ENCODE measurements at places on chromosomes 2 and 18.
A peak's percentile ranks its signal among the peaks of the same experiment; 100 is the strongest.

GRCh38 chr2:191295088-191295487, 49.9 kb downstream of the MYO1B start:
- DNase-seq = no peak

- no peak for DNase-seq
Measured at GRCh38 chr2:1823187-1824169, 79.2 kb upstream of the PXDN start.

- DNase-seq = peak; percentile 45
Measured at GRCh38 chr18:79396431-79397246, 909 bp downstream of the NFATC1 start.

GRCh38 chr2:143300536-143300935, 171.3 kb downstream of the ARHGAP15 start:
- DNase-seq = peak; percentile 17

DNA sequence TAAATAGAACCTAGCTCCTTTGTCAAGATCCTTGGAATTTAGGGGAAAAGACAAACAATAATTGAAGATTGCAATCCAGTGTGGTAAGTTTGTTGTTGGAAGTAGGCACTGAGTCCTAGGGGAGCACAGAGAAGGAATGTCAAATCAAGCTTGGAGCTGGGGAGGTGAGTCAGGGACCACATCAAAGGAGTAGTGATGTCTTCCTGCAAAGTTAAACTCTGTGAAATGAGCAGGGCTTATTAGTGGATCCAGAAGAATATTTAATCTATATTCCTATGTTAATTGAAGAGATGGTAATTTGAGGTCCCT, 41.7 kb upstream of the NABP1 start:
- no peak for DNase-seq

GRCh38 chr2:66867063-66867441, 432.1 kb downstream of the MEIS1 start:
- no peak for DNase-seq

DNA sequence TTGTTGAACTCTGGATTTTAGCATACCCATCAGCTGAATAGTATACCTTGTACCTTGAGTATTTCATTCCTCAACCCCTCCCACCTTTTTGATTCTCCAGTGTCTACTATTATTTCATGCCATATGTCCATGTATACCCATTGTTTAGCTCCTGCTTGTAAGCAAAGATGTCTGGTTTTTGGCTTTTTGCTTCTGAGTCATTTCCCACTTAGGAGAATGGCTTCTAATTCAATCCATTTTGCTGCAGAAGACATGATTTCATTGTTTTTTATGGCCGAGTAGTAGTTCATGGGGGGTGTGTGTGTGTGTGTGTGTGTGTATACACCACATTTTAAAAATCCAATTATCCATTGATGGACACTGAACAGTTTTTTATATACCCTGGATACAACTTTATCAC, 24.3 kb upstream of the MOCOS start:
- no peak for DNase-seq

- peak; percentile 35 for DNase-seq
Measured at GRCh38 chr2:235433860-235434259, 60.0 kb upstream of the AGAP1 start.

DNA sequence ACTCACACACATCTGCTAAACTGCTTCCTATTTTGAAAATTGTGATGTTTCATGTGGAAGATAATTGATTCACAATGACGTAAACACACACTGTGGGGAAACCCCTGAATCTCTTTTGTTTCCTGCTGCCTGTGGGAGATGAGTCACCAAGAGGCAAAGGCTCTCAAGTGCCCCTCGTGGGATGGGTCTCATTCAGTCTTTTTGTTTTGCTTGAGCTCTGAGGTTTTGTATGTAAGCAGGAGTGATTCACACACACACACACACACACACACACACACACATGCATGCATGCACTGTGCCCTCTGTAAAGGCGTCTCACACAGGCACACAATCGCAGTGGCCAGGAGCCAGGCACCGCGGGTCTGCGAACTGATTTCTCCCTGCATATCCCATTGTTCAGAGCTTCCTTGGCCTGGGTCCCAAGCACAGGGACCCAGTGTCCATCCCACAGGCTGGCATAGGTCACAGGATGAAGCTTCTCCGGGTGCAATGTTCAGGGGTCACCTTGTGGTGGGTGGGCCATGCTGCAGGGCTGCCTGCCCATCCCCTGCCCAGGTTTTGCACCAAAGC, 12.1 kb upstream of the ARHGEF4 start:
- peak; percentile 40 for DNase-seq

DNA sequence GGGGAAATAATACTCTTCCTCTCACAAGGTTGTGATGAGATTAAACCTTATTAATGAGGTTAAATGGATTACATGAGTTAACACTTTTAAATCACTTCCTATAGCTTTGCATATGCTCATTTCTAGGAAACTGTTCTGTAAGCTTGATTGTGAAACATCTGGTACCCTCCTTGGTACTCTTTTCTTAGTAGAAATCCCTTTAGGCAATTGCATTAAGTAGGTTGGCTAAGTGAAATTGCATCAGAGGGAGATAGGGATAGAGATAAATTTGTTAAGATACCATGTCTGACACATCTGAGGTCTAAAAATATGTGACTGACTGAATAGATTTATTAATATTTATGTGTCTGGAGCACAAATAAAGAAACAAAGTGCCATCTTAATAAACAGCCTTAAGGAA, 275.9 kb upstream of the MAP2 start:
- DNase-seq = no peak

DNA sequence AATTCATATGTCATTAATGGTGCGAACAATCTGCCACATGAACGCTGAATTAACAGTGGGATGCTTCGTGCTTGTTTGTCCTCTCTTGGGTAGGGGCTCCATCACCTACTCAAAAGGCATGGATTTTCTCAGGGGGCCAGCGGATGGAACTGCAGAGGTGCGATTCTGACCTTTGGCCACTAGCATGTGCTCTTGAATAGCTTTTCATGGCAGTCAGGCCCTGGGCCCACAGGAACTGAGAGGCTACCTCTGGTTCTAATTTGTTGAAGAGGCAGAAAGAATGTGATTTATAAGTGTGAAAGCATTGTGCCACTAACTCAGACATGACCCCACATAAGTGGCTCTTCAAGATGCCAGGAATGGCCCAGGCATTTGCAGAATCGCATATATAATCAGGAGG, 283.2 kb downstream of the INSIG2 start:
- peak; percentile 1 for DNase-seq

GRCh38 chr2:81303321-81303720, 998.8 kb upstream of the LRRTM1 start:
- DNase-seq = no peak

DNA sequence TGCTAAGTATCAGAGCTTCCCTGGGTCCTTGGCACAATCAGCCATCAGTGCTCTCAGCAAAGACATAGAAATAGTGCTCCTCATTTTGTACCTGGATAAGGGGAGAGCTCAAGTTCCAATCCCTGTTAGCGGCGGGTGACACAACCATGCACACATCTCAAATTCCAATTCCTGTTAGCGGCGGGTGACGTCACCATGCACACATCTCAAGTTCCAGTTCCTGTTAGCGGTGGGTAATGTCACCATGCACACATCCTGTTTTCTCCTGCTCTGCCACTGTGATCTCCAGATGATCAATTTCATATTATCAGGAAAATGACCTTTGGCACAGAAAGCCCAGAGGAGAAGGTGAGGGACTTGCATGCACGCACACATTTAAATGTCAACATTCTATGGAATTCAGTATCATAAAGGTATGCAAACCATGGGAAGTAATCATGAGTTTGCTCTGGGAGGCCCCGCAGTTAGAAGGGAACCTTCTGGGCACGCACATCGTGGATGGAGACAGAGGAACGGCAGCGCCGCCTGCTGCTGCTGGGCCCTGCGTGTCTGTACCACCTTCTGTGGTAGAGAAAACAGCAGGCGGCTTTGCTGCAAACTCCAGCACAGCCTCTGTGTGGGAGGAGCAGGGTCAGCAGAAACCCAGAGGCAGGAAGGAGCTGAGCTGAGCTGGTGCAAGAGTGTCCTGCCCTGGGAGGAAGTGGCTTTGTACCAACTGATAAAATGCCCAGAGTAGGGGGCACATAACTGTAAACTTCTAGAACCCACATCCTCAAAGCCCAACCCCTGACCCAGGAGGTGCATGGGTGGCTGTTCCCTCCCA, 77.8 kb downstream of the MBP start:
- peak; percentile 97 for DNase-seq

- peak; percentile 14 for DNase-seq
Measured at GRCh38 chr2:149715005-149715592, 127.5 kb upstream of the MMADHC start.

- no peak for DNase-seq
Measured at GRCh38 chr2:56713161-56713676, 529.4 kb downstream of the CCDC85A start.

DNA sequence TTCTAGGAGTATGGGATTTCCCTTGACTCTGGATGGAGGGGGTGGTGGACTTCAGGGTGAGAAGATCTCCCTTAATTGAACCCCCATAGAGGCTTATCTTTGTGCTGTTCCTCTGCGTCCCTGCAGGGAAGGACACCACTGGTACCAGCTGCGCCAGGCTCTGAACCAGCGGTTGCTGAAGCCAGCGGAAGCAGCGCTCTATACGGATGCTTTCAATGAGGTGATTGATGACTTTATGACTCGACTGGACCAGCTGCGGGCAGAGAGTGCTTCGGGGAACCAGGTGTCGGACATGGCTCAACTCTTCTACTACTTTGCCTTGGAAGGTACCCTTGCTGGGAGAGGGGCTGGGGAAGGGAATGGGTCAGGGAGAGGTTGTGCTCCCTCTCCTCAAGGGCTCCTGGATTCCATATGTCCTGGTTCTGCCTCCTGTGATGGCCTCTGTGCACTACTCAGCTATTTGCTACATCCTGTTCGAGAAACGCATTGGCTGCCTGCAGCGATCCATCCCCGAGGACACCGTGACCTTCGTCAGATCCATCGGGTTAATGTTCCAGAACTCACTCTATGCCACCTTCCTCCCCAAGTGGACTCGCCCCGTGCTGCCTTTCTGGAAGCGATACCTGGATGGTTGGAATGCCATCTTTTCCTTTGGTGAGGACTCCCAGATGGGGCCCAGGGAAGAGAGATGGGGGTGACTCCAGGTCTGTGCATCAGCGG, 19.3 kb downstream of the PRKAG3 start:
- no peak for DNase-seq

GRCh38 chr2:111219285-111219684, 98.6 kb downstream of the BCL2L11 start:
- no peak for DNase-seq

DNA sequence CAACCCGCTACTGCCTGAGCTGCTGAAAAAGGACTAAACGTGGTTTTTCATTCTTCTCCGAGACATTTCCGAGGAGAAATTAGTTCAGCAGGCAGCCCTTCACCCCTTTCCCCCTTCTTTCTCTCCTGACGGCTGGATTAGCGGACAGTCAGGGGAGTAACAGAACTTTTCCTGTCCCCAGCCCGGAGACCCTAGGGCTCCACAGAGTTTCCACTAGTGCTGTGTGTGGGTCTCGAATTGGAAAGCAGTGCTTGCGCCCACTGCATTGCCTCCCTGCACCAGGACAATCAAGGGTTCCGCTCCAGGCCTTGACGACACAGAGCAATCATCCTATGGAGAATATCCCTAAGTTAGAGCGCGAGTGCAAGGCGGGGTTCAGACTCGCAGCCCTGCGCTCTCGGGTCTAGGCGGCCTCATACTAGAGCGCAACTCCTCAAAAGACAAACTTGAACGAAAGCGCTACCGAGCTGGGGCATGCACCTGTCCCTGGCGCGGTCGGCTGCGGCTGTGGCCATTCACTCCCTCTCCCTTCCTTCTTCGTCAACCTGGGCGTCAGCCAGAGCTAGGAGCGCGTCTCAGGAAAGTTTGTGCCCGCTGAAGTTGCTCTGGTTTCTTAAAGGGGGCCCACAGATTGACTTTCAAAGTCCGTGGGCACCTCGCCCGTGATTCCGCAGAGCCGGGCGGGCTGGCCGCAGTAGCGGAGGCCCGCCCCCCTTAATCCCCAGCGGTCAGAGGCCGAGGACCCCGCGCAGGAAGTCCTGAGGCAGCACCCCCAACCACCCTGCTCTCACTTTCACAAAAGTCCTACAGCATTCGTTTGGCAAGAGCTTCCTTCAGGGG, 801 bp downstream of the OSR1 start:
- DNase-seq = peak; percentile 37

DNA sequence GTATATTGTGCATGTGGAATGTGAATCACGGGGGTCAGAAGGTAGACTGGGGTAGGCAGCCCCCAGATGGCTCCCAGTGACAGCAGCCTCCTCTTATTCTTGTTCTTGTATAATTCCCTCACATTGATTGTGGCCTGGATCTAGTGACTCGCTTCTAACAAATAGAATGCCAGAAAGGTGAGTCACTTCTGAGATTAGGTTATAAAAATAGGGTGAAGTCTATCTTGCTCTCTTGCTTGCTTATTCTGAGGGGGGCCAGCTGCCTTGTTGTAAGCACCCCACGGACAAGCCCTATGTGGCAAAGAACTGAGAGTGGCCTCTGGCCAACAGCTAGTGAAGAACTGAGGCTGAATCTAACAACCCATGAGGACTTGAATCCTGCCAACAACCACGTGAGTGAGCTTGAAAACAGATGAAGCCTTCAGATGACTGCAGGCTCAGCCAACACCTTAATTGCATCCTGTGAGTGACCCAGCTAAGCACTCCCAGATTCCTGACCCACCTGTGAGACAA, 15.6 kb upstream of the RMND5A start:
- no peak for DNase-seq

GRCh38 chr18:26960911-26961310, 95.4 kb upstream of the AQP4 start:
- DNase-seq = no peak

DNA sequence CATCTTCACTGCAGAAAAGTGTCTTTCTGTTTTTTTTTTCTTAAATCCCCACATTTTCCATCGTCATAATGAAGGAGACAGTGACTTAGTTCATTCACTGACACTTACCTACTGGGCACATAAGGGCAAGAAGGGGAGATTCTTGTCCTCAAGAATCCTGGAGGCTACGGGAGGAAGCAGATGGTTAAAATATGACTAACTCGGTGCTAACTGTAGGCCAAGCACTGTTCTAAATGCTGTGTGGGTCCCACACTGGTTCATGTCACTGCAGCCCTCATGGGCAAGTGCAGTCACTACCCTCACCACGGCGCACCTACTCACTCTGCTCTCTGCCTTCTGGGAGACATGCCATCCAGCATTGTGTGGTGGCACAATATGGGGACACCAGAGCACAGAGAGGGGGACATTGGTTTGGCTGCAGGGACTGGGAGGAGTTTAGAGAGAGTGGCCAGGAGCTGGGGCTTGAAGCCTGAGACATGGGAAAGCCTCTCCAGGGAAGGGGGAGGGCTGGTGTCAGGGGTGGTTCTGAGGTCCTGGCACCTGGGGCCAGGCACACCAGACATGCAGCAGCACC, 305.2 kb downstream of the MYCN start:
- DNase-seq = no peak

- no peak for DNase-seq
Measured at GRCh38 chr2:238566001-238566645, 139.4 kb downstream of the ASB1 start.

- DNase-seq = no peak
Measured at GRCh38 chr2:203817147-203817546, 50.4 kb upstream of the CTLA4 start.

GRCh38 chr2:144480285-144480684, 39.6 kb downstream of the ZEB2 start:
- DNase-seq = no peak

GRCh38 chr18:67577386-67577785, 60.9 kb upstream of the DSEL start:
- no peak for DNase-seq
